ENCODE measurements at places on chromosomes 6 and 20.
A peak's percentile ranks its signal among the peaks of the same experiment; 100 is the strongest.

DNA sequence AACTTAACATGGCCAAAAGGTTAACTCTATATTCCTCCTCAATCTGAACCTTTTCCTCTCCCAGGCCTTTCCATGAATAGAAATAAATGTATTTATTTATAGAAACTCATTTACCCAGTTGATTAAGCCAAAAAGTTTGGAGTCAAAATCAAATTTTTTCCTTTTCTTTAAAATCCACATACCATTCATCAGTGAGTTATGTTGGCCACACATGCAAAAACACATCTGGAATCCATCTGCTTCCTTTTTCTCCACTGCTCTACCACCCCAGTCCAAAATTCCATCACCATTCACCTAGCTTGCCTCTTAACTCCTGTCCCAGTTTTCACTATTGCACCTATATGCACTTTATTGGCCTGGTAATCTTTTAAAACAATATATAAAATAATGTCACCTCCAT is 62.4 kb upstream of the TMEM200A start:
- DNase-seq: no peak

GRCh38 chr6:158232316-158233213 is 64.4 kb downstream of the GTF2H5 start:
- DNase-seq: peak; percentile 56

GRCh38 chr20:9099372-9099771 is 30.5 kb downstream of the PLCB4 start:
- DNase-seq: no peak

- no peak for DNase-seq
Observed at GRCh38 chr6:20113649-20114224, 98.5 kb downstream of the MBOAT1 start.

DNA sequence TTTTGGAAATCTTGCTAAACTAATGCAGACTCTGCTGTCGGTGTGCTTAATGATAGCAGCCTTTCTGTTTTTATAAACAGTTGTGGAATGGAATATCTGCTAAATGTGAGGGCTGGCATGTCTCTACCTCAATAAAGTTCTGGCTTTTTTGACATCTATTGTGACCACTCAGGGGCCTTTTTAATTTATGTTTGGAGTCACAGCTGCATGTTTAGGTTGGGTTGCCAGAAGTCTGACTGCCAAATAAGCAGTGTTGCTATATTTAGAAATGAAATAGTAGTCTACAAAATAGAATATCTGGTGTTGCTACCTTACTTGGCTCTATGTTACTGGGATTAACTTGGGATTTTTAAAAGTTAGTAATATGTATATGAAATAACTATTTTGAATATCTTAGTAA is 125.1 kb upstream of the LOC128125822 start:
- DNase-seq: no peak

GRCh38 chr6:56794421-56794820 is 151.7 kb upstream of the DST start:
- DNase-seq: no peak

- peak; percentile 62 for DNase-seq
Observed at GRCh38 chr6:13615792-13616120, 621 bp downstream of the NOL7 start.

GRCh38 chr20:62602550-62602949 is 39.8 kb upstream of the SLCO4A1 start:
- DNase-seq: peak; percentile 64

- no peak for DNase-seq
Observed at GRCh38 chr6:14876778-14877613, 368.9 kb upstream of the JARID2 start.

- no peak for DNase-seq
Observed at GRCh38 chr20:62704341-62704948, 4.2 kb upstream of the NTSR1 start.

- DNase-seq: no peak
Observed at GRCh38 chr20:35200267-35200666, 26.2 kb upstream of the MMP24 start.

- peak; percentile 9 for DNase-seq
Observed at GRCh38 chr6:7617801-7618764, 28.1 kb downstream of the SNRNP48 start.

GRCh38 chr6:156256161-156256560 is 521.0 kb upstream of the ARID1B start:
- no peak for DNase-seq

DNA sequence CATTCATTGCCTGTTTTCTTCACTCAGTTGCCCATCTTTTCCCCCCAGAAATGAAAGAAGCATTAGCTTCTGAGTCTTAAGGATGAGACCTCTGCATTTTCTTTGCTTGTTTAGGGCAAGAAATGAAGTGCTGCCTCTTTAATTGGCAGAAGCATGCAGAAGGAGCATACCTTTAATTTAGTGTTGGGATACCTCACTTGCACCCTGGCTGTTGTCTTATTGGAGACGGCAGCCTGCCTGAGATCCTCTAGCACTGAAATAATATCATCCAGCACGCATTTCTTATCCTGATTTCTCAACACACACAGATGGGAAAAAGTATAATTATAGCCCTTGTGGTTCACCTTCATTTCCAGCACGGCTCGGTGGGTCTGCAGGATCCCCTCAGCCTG is 43.1 kb downstream of the PTCHD4 start:
- no peak for DNase-seq
